Activated naive CD4-positive, alpha-beta T cell (primary cell): ENCODE measurements at places on chromosomes 7 and 10.

GRCh38 chr7:140723006-140723405 is 26.5 kb downstream of the NDUFB2 start:
- DNase-seq = no peak

DNA sequence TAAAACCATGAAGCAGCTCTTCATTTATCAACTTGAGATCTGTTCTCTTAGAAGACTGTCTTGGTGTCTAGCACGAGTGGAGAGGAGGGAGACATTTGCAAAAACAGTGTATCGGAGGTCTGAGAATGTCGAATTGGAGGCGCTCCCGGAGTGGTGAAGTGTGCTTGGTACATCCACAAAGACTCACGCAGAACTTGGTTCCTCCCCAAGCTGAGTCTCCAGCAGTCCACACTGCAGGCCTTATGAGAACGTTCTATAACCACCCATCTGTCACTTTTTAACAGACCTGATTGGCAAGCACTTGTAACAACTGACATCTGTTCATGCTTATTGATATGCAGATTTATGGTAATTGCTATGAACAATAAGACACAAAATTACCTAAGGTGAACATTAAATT is 261.6 kb downstream of the CELF2 start:
- DNase-seq = no peak

GRCh38 chr10:34470307-34470706 is 344.8 kb downstream of the PARD3 start:
- DNase-seq = no peak

DNA sequence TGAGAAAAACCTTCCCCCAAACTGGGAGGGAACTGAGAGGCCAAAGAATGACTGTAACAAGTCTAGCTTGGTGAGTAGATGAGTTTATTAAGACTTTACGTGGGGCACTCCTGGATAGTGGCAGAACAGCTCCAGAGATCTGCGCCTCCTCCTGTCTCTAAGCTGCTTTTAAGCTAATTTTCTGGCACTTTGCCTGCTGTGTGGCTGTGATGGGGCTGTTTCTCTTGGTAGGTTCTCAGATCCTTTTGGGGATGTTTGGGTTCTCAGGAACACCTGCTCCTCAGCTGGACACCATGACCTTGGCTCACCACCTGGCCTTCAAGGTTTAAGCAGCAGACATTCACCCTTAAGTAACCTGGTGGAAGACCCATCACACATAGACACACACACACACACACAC is 68.3 kb downstream of the AKR1E2 start:
- no peak for DNase-seq

- DNase-seq = no peak
Measured at GRCh38 chr10:33093362-33093761, 135.3 kb upstream of the ITGB1 start.

- no peak for DNase-seq
Measured at GRCh38 chr10:101625821-101626412, 37.8 kb downstream of the DPCD start.

GRCh38 chr7:74026406-74026902 is 1.5 kb upstream of the ELN start:
- DNase-seq = no peak

- no peak for DNase-seq
Measured at GRCh38 chr10:8180360-8181109, 126.0 kb downstream of the GATA3 start.

DNA sequence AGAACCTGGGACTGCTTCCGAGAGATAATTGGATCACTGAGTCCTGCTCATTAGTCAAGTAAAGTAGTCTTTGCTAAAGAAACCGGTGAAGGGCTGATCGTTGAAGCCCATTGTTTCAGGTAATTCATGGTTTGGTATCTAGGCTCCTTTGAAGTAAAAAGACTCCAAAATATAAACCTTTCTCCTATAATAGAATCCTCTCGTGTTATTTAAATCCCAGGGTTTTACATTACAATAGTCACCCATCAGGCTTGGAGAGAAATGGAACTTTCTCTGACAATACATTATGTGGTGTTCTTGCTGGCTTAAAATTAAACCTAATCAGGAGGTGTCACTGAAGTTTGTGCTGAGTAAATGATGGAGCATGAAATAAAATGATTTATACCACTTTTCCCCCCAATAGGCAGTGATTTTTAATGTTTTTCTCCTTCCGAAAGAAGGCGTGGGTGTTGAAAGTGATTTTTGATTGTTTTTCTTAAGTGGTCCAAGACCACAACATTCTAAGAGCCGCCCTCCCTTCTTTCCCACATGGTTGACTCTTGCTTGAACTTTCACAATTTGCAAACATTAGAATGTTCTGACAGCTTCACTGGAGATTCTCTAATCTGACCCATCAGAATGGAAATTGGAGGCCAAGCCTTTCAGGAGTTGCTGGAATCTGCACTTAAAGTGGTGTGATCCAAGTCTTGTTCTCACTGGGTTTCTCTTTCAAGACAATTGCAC is 44.2 kb downstream of the LRMDA start:
- DNase-seq = no peak

GRCh38 chr10:96390460-96390864 is 31.7 kb upstream of the OPALIN start:
- no peak for DNase-seq

DNA sequence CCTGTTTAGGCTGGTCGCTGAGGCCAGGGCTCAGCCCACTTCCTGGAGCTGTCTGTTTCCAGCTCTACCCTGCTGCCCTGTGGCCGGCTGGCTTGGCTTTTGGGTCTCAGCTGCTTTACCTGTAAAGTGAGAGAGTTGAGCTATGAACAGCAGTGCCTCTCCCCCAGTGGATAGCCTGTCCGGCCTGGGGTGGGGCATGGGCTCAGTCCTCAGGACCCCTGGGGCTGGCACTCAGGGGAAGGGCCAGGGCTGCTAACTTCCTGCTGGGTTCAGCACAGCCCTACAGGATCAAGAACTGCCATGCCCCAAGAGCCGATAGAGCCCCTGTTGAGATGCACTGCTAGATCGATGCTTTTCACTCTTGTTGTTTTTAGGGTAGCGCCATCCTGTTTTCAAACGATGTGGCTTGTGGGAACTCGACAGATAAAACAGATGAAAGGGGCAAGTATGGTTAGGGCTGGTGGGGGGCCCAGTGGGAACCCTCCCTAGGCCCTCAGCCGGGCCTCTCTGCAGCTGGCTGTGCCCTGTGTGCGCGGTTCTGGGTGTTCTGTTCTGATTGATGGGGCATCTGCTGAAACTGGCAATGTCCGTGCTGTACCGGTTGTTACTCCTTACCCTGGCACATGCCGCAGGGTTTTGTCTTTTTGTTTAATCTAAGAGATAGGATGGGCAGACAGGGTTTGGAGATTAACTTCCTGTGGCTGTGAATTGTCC is 10.0 kb upstream of the SFRP5 start:
- no peak for DNase-seq

GRCh38 chr10:4373612-4374011 is 452.4 kb upstream of the AKR1E2 start:
- no peak for DNase-seq

- no peak for DNase-seq
Measured at GRCh38 chr10:22427890-22428571, 82.7 kb downstream of the SPAG6 start.

- DNase-seq = no peak
Measured at GRCh38 chr10:20598590-20598989, 298.5 kb downstream of the NEBL start.

DNA sequence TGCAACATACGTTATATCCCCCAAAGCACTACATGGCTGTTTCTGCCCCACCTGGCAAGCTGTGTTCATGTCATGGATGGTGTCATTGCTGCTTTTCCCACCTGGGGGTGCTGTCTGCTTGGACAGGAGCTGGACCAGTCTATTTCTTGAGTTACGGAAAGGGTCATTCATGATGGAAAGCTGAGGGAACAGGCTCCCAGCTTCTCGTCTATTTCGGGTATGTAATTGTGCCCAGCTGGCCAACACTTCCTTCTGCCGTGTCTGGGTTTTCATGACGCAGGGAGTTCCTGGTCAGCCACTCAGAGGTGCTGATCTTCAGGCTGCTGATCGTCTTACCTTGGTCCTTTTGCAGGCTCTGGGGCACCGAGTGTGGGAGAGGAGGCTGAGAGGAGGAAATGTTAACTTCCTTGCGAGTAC is 8.6 kb downstream of the BTBD16 start:
- no peak for DNase-seq

DNA sequence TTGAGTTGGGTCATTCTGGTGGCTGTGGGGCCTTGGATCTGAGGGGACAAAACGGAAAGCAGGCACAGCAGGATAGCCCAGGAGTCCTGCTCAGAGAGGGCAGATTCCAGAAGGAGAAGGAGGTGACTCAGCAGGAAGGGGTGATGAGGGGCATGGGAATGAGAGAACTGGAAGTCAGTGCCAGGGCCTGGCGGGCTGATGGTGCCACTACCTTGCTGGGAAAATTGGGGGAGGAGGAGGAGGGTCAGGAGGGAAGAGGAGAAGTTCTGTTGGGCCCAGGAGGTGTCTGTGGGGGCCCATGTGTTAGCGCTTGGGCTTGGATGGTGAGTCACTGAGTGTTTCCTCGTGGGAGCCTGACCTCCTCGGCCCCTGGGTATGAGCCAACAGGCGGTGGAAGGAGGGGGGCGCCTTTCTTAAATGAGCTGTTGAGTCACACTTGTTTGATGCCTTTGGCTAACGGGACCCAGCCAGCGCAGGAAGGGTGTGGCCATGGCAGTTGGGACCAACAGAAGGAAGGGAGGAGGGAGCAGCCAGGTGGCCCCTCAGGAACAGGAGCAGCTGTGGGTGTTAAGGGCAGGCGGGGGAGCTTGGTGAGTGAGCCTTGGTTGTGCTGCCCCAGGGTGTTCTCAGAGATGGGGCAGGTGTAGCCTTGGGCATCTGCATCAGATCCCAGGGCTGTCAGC is 130.0 kb upstream of the BTBD16 start:
- no peak for DNase-seq

DNA sequence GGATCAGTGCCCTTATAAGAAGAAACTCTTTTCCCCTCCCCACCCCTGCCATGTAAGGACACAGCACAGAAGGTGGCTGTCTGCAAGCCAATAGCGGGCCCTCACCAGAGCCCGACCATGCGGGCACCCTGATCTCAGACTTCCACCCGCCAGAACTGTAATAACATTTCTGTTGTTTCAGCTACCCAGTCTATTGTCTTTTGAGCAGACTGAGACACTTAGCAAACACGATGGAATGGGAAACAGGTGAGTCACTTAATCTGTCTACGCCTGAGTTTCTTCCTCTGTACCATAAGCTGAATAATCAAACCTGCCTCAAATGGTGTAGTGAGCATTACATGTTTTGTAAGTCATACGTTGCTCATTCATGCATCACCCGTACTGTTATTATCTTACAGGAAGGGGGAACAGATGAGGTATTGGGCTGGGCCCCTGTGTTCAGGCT is 58.2 kb downstream of the STRA8 start:
- no peak for DNase-seq

- no peak for DNase-seq
Measured at GRCh38 chr7:128234476-128235026, 6.5 kb upstream of the LEP start.

GRCh38 chr10:11411926-11412545 is 199.4 kb downstream of the USP6NL start:
- no peak for DNase-seq

DNA sequence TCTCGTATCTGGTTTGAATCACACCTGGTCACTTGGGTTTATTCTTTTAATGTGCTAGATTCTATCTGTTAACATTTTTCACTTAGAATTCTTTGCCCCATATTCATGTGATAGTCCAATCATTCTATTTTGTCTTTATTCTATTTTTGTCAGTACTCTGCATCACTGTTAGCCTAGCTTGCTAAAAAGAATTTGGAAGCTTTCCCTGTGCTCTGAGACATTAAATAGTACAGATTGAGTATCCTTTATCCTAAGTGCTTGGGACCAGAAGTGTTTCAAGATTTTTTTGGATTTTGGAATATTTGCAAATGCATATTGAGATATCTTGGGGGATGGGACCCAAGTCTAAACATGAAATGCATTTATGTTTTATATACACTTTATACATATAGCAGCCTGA is 51.0 kb downstream of the RALA start:
- no peak for DNase-seq

DNA sequence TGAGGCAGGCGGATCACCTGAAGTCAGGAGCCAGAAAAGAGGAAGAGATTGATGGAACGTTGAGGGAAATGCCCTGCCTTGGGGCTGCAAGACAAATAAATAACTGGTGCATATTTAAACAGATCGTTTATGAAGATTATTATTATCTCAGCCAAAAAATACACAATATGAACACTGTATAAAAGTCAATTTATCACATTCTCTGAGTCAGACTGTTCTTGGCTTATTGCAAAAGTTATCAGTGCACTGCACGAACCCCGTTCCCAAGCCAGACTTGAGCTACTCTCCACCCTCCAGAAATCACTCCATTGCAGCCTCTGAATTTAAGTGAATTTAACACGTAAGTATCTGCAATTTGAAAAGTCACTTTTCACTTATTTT is 1.6 kb downstream of the DNMBP start:
- DNase-seq = no peak

DNA sequence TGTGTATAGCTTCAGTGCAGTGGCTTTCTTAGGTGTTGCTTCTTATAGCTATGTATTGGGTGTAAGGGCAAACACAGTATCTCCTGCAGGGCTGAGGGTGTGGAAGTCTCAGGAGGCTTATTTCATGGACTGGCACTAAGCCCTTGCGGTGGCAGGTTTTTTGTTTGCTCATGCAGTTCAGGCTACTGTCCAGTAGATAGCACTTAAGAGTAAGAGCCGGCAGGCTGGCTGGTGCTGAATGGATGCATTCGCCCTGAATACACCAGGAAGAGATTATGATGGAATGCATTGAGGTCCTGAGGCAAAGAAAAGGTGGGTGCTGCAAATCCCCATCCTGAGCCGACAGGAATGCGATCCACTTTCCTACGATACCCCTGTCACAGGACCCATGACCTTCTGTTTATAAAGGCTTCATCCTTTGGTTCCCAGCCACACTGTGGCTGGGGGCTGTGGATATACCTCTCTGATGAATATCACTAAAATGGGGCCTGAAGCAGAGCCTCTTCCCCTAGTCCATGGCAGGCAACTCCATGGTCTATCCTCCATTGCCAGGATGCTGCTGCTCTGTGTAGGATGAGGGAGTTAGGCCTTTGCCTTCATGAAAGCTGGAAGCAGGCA is 44.9 kb downstream of the ANXA8 start:
- no peak for DNase-seq

DNA sequence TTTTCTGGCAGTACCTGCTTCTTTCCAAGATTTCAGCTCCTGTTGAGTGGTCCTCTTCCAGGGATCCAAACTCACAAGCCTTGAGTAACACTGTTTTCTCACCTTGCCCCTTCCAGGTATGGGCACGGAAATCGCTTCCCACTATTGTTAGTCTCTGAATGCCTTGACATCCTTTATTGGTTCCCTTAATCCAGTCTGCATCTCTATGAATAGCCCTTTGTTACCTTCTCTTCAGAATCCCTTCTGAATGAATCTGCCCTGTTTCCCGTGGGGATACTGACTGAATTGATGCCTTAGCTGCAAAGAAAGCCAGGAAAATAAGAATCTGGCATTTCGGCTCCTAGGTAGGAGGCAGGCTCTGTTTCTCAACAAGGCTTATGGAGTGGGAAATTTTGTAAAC is 467.7 kb downstream of the PLXNA4 start:
- DNase-seq = no peak

- DNase-seq = no peak
Measured at GRCh38 chr7:127838816-127839415, 186.9 kb downstream of the SND1 start.
